Pancreas (tissue), 10 donors: ENCODE measurements at places on chromosomes 13 and 19. TPM values are rescaled to one million over a fixed set of nuclear protein-coding genes. Genes with fewer than 3 reads are reported as not detected.
A peak's percentile ranks its signal among the peaks of the same experiment; 100 is the strongest.

DNA sequence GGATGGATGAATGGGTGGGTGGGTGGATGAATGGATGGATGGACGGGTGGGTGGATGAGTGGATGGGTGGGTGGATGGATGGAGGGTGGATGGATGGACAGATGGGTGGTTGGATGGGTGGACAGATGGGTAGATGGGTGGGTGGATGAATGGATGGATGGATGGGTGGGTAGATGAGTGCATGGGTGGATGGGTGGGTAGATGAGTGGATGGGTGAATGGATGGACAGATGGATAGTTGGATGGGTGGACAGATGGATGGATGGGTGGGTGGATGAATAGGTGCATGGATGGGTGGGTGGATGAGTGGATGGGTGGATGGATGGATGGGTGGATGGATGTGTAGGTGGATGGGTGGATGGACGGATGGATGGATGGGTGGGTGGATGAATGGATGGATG, 17.8 kb downstream of the SHC2 start:
- no peaks in the 10 kb centered on the region for H3K4me1 ChIP-seq
- no peaks in the 10 kb centered on the region for H3K27me3 ChIP-seq
- H3K36me3 ChIP-seq = no peaks in the 10 kb centered on the region
- H3K27ac ChIP-seq = no peak overlapping the region

DNA sequence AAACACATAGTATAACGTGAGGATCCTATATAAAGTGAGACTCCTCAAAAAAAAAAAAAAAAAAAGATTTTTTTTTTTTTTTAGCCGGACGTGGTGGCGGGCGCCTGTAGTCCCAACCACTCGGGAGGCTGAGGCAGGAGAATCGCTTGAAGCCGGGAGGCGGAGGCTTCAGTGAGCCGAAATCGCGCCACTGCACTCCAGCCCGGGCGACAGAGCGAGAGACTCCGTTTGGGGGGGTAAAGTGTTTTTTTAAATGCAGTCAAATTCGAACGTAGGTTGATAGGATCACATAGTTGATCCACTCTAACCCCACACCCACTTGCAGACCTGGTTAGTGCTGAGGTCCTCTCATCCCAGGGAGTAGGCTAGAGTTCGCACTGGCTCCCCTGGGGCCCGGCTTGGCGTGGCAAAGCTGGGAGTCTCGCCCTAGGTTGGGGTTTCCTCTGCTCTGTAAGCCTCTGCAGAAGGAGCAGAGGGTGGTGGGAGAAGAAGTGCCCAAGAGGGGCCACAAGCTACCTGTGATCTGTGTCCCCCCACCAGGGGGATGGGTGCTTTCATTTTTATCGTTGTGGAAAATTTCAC, 6.5 kb downstream of the RNF225 start:
- no peaks in the 10 kb centered on the region for H3K27me3 ChIP-seq
- no peaks in the 10 kb centered on the region for H3K36me3 ChIP-seq
- H3K4me3 ChIP-seq = peak overlapping the region; percentile 31
- DNase-seq = no peak

GRCh38 chr19:30446850-30447552, 74.8 kb downstream of the ZNF536 start:
- no peak for DNase-seq
- H3K4me3 ChIP-seq = no peak overlapping the region
- H3K4me1 ChIP-seq = no peaks in the 10 kb centered on the region
- H3K27ac ChIP-seq = no peak overlapping the region

ZNF829 gene
- 1.1 TPM for total RNA-seq

ZNF565 gene
- 3.5 TPM for total RNA-seq

ZNF677 gene
- 9.7 TPM for total RNA-seq

DNA sequence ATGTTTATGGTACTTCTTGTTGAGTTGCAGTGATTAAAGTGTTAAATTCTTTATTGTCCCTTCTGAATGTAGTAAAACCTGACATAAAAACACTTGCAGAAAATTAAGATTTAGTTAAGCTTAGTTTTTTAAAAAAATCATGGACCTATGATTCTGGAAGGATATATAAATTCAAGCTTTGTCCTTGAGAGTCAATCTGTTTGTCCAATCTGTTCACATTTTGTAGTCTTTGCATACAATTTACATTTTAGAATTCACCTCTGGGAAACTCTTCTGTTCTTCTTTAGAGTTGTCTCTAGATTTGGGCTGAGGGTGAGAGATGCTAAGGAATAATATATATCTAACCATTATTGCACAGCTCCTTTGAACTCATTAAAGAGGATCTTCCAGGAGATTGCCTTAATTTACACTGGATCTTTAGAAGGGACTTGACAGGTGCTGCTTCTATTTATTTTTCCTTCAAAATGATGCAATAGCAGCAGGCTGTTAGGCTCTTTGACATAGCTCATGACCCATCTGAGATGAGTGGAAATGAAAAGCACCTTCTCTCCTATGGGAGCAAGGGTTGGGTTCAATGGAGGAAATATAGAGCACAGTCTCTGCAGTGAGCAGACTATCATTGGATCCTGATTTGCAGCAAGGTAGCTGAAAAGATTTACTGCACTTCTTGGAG, 433.9 kb downstream of the GPC6 start:
- no peaks in the 10 kb centered on the region for H3K27me3 ChIP-seq
- no peaks in the 10 kb centered on the region for H3K36me3 ChIP-seq
- no peaks in the 10 kb centered on the region for H3K4me1 ChIP-seq
- H3K27ac ChIP-seq = no peak overlapping the region

GRCh38 chr13:28041031-28041461, 52.6 kb upstream of the URAD start:
- no peaks in the 10 kb centered on the region for H3K36me3 ChIP-seq
- no peaks in the 10 kb centered on the region for H3K27me3 ChIP-seq
- no peak overlapping the region for H3K27ac ChIP-seq
- no peaks in the 10 kb centered on the region for H3K4me1 ChIP-seq
- H3K4me3 ChIP-seq = no peak overlapping the region

C19orf18 gene
- total RNA-seq = 0.16 TPM

DNA sequence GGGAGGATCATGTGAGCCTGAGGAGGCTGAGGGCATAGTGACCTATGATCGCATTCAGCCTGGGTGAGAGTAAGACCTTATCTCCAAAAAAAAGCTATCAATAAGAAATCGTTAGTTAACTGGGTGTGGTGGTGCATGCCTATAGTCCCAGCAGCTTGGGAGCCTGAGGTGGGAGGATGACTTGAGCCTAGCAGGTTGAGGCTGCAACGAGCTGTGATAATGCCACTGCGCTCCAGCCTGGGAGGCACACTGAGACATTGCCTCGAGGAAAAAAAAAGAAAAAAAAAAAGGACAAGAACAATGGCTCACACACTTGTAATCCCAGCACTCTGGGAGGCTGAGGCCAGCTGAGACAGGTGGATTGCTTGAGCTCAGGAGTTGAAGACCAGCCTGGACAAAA, 16.2 kb downstream of the PSPC1 start:
- no peak overlapping the region for H3K27ac ChIP-seq
- peaks cover 15% of the 10 kb centered on the region for H3K36me3 ChIP-seq
- no peaks in the 10 kb centered on the region for H3K4me1 ChIP-seq
- no peak overlapping the region for H3K4me3 ChIP-seq
- no peaks in the 10 kb centered on the region for H3K27me3 ChIP-seq

GRCh38 chr19:10339380-10339960, at the start of gene ICAM3:
TSS of gene ICAM3 (minus strand) at chr19:10339624. CDS start at chr19:10339614, 10 bp downstream.
- no peak for DNase-seq
- no peaks in the 10 kb centered on the region for H3K27me3 ChIP-seq
- no peak within 1 kb of the TSS for H3K4me3 ChIP-seq
- H3K4me1 ChIP-seq = no peaks in the 10 kb centered on the region
- H3K27ac ChIP-seq = no peak within 1 kb of the TSS
- no peaks in the 10 kb centered on the region for H3K36me3 ChIP-seq

GRCh38 chr13:42754801-42755510, 26.4 kb upstream of the FAM216B start:
- H3K27me3 ChIP-seq = no peaks in the 10 kb centered on the region
- no peak overlapping the region for H3K4me3 ChIP-seq
- no peaks in the 10 kb centered on the region for H3K4me1 ChIP-seq
- no peaks in the 10 kb centered on the region for H3K36me3 ChIP-seq

S1PR5 gene
- 0.70 TPM for total RNA-seq

ONECUT3 gene
- total RNA-seq = not detected

DNA sequence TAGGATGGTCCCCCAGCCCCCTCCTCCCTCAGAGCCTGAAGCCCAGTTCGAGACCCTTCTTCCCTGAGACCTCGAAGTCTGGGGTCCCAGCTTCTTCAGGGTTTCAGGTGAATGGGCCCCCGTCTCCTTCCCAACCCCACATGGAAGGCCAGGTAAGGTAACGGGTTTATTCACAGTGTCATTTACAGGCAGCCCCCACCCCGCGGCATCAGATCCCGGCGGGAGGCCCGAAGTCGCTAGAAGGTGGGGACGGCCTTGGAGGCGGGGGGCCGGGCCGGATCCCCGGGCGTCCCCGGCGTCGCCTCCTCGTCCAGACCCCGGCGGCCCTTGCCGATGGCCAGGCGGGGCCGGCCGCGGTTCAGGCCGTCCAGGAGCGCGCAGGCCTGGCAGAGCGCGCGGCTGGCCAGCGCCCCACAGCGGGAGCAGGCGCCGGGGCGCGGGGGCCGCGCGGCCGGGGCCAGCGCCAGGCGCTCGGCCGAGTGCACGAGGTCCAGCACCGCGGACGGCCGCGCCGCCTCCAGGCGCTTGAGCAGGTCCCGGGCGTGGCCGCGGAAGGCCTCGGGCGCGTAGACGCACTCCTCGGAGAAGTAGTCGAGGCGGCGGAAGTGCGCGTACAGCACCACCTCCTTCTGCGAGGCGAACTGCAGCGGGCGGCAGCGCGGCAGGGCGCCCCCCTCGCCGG, 9.7 kb downstream of the CTU1 start:
- no peak overlapping the region for H3K27ac ChIP-seq
- no peaks in the 10 kb centered on the region for H3K36me3 ChIP-seq
- H3K4me1 ChIP-seq = peaks cover 7% of the 10 kb centered on the region
- H3K27me3 ChIP-seq = no peaks in the 10 kb centered on the region
- H3K4me3 ChIP-seq = no peak overlapping the region

DNA sequence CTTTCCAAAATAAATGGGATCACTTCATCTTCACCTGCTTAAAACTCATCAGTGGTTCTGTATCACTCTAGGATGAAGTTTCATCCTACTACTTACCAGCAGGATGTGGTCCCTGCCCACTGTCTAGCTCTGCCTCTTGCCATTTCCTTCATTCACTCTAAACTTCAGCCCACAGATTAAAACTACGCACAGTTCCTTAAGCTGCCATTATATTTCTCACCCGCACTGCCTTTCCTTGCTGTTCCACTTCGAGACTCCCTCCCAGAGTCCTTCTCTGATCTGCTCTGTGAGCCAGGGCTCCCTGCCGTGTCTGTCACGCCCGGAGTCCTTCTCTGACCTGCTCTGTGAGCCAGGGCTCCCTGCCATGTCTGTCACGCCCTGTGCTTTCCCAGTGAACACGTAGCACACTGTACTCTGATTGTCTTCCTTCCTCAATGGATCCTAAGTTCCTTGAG, 52.0 kb upstream of the NPAS1 start:
- H3K36me3 ChIP-seq = no peaks in the 10 kb centered on the region
- H3K27ac ChIP-seq = no peak overlapping the region
- H3K4me3 ChIP-seq = no peak overlapping the region
- H3K4me1 ChIP-seq = no peaks in the 10 kb centered on the region

DNA sequence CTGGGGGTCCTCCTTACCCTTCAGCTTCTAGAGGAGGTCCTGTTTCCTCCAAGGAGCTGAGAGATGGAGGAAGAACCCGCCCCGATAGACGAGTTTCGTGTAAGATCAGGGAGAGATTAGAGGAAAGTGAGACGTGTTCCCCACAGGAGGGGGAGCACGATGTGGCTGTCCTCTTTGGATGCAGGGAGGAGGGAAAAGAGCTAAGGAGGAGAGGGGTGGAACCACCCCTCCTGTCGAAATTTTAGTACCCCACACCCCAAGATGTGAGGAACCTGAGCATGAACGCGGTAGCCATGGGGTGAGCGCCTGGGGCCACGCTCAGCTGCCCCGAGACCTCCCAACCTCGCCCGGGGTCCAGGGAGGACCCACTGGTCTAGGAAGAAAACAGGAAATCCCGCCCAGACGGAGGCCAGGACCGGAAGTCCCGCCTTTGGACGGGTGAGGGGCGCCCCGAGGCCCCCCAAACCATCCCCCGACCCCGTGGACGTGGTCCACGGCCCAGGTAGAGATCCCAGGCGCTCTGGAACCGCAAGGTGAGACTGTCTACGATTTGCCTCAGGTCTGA, 1.2 kb downstream of the AKT1S1 start:
- no peaks in the 10 kb centered on the region for H3K27me3 ChIP-seq
- peak; percentile 84 for DNase-seq
- no peaks in the 10 kb centered on the region for H3K36me3 ChIP-seq
- H3K4me1 ChIP-seq = peaks cover 11% of the 10 kb centered on the region

DNA sequence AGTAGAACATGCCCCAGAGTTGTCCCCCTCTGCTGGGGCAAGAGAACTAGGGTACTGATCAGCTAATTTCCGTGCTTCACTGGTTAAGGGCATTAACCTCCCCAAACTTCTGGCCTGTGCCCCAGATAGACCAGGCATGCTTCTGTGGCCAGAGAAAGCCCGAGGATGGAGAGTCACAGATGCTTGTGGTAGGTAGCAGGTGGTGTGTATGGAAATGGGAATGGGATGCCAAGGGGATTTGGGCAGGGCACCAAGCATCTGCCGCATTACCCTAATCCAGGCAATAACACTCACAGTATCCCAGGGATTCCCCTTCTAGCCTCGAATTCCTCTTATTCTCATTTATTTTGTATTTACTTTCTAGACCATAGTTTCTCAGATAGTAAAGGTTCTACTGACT, 124.8 kb upstream of the KLF12 start:
- no peak overlapping the region for H3K27ac ChIP-seq
- H3K4me1 ChIP-seq = no peaks in the 10 kb centered on the region
- DNase-seq = no peak
- H3K27me3 ChIP-seq = no peaks in the 10 kb centered on the region
- H3K36me3 ChIP-seq = no peaks in the 10 kb centered on the region
- no peak overlapping the region for H3K4me3 ChIP-seq

PROZ gene
- total RNA-seq = not detected

GRCh38 chr19:14073925-14074838, 1.6 kb downstream of the MISP3 start:
- H3K4me3 ChIP-seq = peak overlapping the region; percentile 86
- H3K36me3 ChIP-seq = no peaks in the 10 kb centered on the region
- DNase-seq = no peak
- H3K4me1 ChIP-seq = peaks cover 11% of the 10 kb centered on the region
- peak overlapping the region; percentile 98 for H3K27ac ChIP-seq

HCN2 gene
- 0.22 TPM for total RNA-seq

GRCh38 chr13:32731074-32731473, 144.8 kb downstream of the PDS5B start:
- no peaks in the 10 kb centered on the region for H3K4me1 ChIP-seq
- DNase-seq = no peak
- no peak overlapping the region for H3K27ac ChIP-seq
- H3K27me3 ChIP-seq = no peaks in the 10 kb centered on the region

PTGIR gene
- total RNA-seq = 0.56 TPM

- H3K27me3 ChIP-seq = no peaks in the 10 kb centered on the region
- H3K36me3 ChIP-seq = no peaks in the 10 kb centered on the region
- DNase-seq = no peak
- no peaks in the 10 kb centered on the region for H3K4me1 ChIP-seq
- H3K4me3 ChIP-seq = no peak overlapping the region
Observed at GRCh38 chr19:869245-870177, 10.0 kb downstream of the CFD start.

ZNF628 gene
- 3.7 TPM for total RNA-seq

- H3K4me3 ChIP-seq = no peak overlapping the region
- H3K27ac ChIP-seq = no peak overlapping the region
- DNase-seq = no peak
- peaks cover under 1% of the 10 kb centered on the region for H3K4me1 ChIP-seq
- no peaks in the 10 kb centered on the region for H3K27me3 ChIP-seq
Observed at GRCh38 chr13:29503041-29503837, 92.2 kb downstream of the SLC7A1 start.
